ENCODE measurements at places on chromosomes 12 and 14.

- no peak for DNase-seq
Measured at GRCh38 chr14:61229475-61229888, 51.7 kb downstream of the TMEM30B start.

GRCh38 chr12:27277846-27278260, 33.8 kb downstream of the STK38L start:
- no peak for DNase-seq

DNA sequence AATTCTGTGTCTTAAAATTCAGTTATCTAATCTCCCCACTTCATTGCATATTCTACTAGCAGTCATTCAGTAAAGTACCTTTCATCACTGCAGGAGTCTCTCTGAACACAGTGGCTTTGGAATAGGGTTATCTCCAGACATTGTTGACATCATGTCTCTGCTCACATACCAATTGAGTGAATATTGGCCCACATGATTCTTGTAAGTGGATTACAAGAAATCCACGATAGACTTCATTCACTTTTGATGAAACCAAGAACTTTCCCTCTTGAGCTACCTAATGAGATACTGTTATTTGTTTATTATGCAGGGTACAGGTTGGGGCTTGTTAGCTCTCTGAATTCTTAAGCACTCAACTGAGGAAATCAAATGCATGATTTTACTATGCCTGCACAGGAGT, 284.9 kb downstream of the RAD51B start:
- no peak for DNase-seq

DNA sequence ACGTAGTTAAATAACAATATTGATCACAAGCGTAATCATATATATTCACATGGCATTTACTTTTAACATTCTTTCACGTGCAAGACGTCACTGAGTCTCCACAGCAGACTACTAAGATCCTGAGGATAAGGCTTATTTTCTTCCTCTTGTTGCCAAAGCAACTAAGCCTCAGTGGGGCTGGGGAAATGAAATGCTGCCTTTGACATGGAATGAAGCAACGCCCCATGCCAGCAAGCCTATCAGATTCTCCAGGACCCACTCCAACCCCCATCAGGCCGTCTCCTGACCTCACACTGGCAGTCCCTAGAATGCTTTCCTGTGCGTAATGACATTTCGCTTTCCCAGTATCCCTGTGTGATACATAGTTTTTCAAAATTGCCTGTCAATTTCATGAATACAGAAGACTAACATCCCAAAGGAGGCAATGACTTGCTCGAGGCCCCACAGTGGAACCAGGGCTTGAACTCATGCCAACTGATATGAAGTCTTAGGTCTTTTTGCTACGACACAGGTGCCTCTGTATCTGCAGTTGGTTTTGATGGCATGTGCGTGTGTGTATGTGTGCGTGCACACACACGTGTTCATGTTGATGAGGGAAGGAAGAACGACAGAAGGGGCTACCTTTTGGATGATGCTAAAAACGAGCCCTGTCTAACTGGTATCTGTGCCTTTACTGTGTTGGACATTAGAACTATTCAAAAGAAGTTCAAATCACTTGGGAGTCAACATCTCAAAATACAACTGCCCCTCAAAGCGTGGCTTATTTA, 239.1 kb downstream of the VRK1 start:
- DNase-seq, result no peak

- no peak for DNase-seq
Measured at GRCh38 chr12:98438656-98439230, 76.6 kb upstream of the TMPO start.

DNA sequence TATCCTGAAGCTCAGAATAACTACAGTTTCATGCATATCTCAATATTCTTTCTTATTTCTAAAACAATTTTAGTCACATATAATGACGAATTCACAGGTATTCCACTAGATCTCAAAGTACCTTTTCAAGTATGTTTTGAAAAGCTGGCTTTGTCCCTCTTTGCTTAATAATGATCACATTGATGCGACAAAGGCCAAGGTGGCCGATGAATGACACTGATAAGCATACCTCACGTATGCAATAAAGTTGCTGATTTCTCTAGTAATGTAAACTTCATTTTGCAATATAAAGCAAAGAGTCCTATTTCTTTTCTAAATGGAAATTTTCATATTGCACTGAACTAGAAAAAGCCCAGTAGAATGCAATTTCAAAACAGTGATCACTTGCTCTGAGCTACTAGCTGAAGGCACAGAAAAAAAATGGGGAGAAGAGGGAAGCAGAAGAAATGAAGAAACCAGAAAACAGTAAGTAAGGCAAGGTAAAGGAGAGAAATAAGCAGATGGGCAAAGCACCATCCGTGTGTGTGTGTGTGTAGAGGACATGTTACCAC, 29.3 kb downstream of the FGD6 start:
- DNase-seq, result no peak

GRCh38 chr12:66074561-66074960, 56.0 kb downstream of the LLPH start:
- DNase-seq, result no peak

GRCh38 chr12:45273717-45274271, 57.9 kb downstream of the ANO6 start:
- no peak for DNase-seq

- no peak for DNase-seq
Measured at GRCh38 chr12:67798768-67799167, 150.2 kb downstream of the DYRK2 start.

DNA sequence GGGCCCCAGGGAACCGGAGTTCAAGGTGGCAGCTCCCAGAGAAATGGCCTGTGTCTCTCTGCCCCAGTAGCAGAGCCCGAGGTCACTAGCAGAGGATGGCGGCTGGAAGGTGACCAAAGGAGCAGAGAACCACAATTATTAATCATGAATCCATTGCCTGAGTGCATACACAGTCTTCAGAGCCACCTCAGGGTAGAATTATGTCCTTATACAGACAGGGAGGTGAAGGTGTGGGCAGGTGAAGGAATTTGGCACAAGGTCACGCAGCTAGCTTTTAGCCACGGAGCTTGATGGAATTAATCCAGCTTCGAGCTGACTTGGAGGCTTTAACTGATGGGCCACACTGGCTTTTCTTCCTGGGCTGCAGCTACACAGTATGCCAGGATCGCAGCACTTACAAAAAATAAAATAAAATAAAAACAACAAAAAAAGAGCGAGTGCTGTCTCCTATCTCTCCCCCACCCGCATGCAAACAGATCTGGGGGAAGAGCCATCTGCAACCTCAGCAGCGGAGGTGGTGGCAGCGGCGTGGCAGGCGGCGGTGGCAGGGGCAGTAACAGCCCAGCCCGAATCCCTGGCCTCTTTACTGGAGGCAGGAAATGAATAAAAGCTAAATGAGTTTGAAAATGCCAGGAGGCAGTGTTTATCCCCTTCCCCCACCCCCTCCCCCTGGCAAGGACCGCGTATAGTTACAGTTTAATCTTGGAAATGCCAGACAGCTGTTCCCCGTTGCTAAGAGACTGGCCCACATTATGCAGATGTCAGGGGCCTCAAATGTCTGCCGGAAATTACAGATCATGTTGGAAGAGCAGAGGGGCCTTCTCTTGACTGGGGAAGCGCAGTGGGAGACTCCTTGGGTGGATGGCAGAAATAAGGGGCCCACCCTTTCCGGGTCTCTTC, 93.5 kb downstream of the LRRC74A start:
- DNase-seq, result no peak

DNA sequence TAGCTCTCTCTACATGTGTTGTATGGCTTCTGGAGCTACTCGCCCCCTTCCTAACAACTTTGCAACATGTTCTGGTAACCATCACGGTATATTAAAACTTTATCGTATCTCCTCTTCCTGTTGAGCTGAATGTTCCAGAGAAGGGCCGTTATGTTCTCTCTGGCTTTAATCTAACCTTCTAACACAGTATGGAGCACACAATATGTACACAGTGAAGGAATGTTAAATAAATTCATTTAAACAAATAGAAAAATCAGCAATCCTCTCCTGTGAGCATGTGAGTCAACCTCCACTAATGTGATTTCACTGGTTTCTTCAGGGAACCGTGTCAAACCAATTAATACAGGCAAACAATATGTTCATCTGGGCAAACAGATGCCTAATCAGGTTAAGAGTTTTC, 319.5 kb upstream of the OR4E1 start:
- DNase-seq, result no peak

DNA sequence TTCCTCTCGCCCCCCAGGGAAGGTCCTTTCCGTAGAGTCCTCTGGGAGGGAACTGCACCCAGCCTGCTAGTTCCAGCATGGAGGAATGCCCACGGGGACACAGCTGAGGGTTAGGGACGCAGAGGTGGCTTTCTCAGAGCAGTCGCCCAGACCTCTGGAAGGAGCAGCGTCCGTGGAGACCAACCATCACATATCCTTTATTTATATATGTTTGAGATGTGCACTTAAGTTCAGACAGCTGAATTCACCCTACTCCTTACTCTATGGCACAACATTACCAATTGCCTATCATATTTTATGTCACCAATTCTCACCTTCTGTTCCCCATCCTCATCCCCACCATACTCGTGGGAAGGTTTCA, 305.6 kb upstream of the DIO3 start:
- DNase-seq, result no peak

GRCh38 chr12:9391815-9392214, 183.6 kb upstream of the PZP start:
- no peak for DNase-seq

- no peak for DNase-seq
Measured at GRCh38 chr12:79402606-79403005, 288.2 kb downstream of the PAWR start.

DNA sequence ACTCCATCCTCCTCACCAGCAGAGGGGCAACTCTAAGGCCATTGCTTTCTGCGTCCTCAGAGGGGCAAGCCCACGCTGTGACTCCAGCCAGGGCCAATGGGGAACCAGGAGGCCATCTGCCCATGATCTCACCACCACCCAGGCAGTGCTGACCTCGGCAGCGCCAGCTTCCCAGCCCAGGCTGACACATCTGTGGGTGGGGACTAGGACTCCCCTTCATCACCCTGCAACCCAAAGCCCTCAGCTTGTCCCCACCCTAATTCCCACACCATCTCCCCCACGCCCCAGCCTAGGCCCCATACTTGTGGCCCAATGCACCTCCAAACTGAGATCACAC, 58.6 kb downstream of the VWF start:
- no peak for DNase-seq

DNA sequence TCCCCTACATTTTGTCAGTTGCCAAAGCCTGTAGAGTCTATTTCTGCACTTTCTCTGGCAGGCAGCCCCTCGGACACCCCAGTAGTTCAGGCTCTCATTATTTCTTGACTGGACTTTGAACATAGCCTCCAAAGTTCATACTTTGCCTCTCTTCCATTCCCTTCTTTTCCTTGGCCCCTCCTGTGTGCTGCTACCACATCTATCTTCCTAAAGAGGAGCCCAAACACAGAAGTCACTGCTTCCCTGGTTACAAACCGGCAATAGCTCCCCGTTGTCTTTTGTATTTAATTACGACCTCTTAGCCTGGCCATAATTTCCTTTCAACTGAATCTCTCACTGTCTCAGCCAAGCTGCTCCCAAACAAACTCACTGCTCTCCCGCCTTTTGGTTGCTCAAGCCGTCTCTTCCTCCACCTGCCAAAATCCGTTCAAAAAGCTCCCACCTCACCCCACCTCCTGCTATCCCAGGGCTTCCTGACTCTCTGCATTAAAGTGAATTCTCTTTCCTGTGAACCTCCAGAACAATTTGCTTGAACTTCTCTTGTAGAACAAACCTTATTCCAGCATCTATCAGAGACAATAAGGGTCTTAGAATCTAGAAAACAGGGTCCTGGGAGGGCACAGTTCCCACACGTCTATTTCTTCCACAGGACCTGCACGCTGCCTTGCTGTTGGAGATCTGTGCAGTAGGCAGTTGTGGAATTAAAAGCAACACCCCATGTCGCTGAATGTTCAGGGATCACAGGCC, 46.9 kb downstream of the PRMT8 start:
- no peak for DNase-seq

GRCh38 chr14:74155287-74155686, 70.5 kb downstream of the LIN52 start:
- DNase-seq, result no peak

GRCh38 chr14:35818346-35819115, 7.6 kb upstream of the BRMS1L start:
- no peak for DNase-seq

DNA sequence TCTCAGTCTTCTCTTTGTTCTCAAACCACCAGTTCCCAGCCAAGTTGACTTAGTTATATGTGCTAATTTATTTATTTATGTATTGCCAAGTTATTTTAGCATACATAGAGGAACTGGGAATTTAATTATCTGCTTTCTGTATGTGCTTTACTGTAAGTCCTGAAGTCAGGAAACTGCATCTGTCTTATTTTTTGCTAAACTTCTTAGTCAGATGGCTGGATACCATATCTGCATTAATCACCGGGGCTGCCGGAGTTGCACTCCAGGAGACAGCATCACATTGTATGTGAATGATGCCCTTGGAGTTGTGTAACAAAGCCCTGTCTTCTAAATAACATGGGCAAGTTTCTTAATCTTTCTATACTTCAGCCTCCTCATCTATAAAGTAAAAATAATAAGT, 96.2 kb downstream of the MON2 start:
- DNase-seq, result no peak

DNA sequence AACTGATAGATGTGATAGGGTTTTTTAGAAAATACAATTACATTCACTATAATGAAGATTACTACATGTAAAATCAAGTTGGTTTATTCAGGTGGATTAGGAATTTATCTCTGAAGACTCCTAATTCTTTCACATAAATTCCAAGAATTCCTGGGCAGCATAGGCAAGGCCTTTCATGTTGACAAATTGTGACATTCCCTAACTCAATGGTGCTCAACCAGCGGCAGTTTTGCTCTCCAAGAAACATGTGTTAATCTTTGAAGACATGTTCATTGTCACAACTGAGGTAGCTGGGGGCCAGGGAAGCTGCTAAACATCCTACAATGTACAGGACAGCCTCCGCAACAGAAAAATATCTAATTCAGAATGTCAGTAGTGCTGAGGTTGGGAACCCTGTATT, 46.3 kb downstream of the PTPRQ start:
- DNase-seq, result no peak

DNA sequence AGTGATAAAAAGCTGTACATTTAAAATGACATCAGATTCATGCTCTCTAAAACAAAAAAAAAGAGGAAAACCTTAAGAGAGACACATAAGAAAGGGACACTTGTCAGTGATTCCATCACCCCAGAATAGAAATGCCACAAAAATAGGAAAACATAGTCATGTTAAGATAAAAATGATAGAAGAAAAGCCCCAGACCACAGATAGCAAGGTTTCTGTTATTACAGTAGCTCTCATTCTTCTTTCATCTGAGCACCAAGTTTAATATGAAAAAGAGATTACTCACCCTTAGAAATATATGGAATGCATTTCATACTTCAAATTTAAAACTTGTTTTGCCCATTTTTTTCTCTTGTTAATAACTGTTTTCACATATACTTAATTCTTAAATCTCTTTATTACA, 217.2 kb downstream of the EGLN3 start:
- DNase-seq, result no peak

- DNase-seq, result no peak
Measured at GRCh38 chr14:70893062-70893845, 14.0 kb upstream of the PCNX1 start.

GRCh38 chr12:104059963-104060362, 4.4 kb upstream of the HCFC2 start:
- no peak for DNase-seq

GRCh38 chr14:82365471-82365870, 831.8 kb upstream of the SEL1L start:
- no peak for DNase-seq

Measured in stimulated activated CD8-positive, alpha-beta memory T cell treated with anti-CD3 and anti-CD28 coated beads, Interleukin-7, amount 100 ng/mL, for 4 hours (primary cell).